Right renal pelvis (tissue), 4 donors: ENCODE measurements at places on chromosomes 1 and 21. TPM values are rescaled to one million over a fixed set of nuclear protein-coding genes. Genes with fewer than 3 reads are reported as not detected.

Gene GUCA2A
- polyA plus RNA-seq, result not detected

Gene KMO
- polyA plus RNA-seq, result 21.1 TPM

DNA sequence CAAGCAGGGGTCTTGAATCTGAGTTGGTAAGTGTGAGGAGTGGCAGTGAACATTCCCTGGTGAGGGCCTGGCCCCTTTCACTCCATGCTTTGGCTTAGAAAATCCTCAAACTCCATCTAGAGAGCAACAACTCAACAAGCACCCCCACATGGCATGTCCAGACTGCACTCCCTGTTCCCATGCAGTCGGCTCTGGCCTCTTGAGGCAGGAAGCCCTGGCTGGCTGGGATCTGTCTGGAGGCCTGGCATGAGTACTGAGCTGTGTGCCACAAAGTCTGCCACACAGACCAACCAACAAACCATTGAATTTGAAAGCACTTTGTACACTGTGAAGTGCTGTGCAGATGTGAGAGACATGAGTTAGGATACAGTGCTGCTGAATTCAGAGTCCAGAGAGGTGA, 25.2 kb downstream of the COA7 start:
- DNase-seq, result no peak

DNA sequence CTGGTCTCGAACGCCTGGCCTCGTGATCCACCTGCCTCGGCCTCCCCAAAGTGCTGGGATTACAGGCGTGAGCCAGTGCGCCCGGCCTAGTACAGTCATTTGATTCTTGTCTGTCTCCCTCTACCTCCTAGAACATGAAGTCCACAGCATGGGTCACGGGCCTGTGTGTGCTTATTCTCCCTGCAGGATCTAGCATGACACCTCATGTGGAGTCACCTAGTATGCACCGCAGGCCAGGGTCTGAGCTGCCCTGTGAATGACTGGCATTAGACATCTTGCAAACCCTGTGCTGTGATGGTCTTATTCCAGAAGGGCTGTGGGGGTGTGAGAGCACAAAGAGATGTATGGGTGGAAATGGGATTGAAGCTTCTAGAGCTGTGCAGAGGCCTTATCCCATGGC, 133.2 kb downstream of the GALNT2 start:
- DNase-seq, result no peak

DNA sequence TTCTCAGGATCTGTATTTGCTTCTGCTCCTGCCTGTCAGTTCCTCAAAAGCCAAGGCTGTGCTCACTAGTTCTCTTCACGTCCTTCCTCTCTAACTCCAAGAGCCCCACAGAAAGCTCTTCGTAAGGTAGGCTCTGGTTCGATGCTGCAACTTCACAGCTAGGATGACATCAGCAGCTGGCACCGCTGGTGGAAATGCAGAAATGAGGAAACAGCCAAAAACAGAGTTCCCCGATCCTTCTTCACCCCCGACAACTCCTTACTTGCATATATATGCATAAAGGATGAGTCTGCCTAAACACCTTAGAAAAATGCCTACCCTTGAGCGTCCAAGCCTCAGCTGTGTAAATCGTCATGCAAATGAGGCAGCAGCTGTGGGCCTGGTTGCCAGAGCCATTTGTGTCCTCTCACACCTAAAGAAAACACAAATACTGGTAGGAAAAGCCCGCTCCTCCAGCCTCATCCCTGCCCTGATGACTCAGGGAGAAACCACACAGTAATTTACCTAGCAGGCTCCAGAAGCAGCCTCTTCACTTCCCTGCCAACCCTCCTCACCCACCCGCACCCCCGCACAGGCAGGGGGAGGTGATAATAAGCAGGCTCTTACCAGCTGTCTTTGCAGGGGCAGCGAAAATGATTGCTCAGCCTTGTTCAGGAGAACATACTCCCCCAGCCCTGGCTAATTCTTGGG, 28.2 kb downstream of the BATF3 start:
- no peak for DNase-seq

DNA sequence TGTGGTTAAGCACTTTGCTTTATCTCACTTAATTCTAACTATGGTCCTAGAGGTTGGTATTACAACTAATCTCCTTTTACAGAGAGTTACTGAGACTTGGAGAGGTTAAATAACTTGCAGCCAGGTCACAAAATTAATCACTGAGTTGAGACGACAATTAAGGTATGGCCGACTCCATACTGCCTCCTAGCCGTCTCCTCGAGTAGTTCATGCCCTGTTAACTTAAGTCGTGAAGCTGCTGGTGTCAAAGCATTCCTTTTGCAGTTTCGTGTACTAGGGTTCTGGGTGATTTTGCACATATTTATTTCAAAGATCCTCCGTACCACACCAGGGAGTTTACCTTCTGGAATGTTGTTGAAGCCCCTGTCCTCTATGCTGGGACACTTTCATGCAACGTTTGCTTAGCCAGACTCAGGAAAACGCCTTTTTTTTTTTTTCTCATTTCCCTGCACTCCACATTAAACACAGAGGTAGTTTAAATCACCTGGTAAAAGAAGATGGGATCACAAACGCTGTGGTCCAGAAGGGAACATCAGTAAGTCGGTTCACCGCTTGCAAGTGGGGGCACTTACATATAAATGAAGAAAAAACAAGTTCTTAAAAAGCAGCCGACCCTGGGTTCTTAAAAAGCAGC, 570 bp upstream of the NEK7 start:
- peak; percentile 78 for DNase-seq

- no peak for DNase-seq
These were observed 63.1 kb upstream of the SLC2A1 start for GRCh38 chr1:43021547-43022474.

Gene MPL
- 0.56 TPM for polyA plus RNA-seq

Gene GUCA2B
- polyA plus RNA-seq, result not detected

Gene ABCA4
- 9.0 TPM for polyA plus RNA-seq

GRCh38 chr1:248805876-248806275, 19.8 kb downstream of the SH3BP5L start:
- DNase-seq, result no peak

DNA sequence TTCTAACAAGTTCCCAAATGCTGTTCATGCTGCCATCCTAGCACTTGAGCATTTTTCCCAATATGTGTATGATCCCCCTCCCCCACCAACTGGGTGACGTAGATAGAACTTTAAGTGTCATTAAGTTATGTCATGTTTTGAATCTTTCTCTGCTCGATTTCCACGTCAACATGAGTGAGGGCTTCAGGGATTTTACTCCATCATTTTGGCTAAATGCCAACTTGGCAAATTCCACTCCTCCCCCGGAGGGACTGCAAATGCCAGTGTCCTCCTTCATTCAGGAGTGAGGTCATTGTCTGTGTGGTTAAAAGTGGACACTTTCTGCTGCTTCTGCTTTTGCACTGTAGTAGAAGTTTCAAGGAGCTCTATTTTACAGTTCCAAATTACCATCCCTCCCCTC, 201.7 kb downstream of the FGGY start:
- DNase-seq, result no peak
